NCI-H1105 treated with DMSO at 0.1 percent for 48 hours (cell line): ENCODE measurements at places on chromosomes 4 and X.

- DNase-seq = no peak
Observed at GRCh38 chrX:44202596-44202995, 140.9 kb downstream of the EFHC2 start.

GRCh38 chr4:8610858-8611616 is 18.5 kb downstream of the CPZ start:
- DNase-seq = no peak

- no peak for DNase-seq
Observed at GRCh38 chr4:125572601-125573000, 257.8 kb downstream of the FAT4 start.

DNA sequence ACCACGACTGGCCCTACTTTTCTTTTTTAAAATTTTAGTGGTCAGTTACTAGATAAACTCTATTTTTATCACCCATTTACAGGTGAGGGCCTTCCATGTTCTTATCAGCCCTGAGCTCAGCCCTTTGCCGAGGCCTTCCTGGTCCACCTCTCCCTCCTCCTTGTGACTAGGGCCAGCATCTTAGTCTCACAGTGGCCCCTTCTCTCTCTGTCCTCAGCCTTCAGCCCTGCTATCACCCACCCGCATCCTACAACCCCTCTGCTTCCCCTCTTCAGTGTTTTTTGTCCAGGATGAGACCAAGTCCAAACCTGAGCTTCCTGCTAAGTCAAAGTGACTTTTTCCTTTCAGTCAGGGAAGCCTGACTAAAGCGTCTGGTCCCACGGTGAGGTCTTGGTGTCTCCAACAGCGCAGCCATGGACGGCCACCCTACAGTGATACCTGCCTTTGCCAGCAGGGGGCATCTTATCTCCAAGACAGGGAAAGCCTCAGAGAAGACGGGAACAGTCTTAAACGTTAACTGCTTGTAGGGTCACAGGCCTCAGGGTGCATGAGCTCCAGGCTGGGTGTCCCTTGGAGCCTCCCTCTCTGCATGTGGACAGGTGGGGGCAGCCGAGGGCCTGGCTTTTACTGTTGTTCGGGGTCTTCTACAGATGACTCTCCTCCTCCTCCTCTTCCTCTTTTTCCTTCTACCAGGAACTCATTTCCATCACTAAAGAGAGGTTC is 11.7 kb upstream of the GAGE10 start:
- DNase-seq = peak; percentile 36
